ENCODE measurements at places on chromosomes 7 and 10.

DNA sequence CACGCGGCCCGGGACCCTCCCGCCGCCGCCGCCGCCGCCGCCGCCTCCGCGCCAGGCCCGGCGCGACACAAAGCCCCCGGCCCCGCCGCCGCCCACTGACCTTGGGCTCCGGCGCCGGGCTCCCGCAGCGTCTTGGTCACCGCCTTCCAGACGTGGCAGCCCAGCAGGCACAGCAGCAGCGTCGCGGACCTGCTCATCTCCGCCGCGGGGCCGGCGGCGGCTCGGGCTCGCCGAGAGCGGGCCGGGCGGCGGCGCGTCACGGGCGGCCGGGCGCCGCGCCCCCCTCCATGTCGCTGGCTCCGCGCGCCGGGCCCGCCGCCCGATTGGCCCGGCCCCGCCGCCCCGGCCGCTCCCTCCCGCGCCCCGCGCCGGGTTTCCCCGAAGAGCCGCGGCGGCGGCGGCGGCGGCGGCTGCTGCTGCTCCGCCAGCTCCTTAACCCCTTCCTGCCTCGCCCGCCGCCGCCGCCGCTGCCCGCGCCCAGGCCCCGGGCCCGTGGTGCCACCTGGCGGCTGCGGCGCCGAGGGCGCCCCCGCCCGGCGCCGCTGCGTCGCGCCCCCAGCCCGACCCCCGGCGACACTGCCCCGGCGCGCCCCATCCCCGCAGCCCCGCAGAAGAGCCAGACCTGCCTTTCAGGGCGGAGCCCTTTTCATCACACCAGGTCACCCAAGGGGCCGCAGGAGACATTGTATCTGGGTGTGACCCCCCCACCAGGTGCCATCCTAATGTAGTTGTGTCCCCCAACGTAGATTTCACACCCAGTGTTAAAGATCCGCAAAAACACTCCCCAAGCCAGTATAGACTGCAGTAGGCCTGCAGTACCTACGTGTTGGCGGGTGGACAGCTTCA lies at the start of gene FAM171A1:
FAM171A1 (minus strand) TSS at position 434 of the 846 bp plus-strand sequence; CDS start at position 197, 237 bp downstream.
- peak; percentile 39 for DNase-seq

DNA sequence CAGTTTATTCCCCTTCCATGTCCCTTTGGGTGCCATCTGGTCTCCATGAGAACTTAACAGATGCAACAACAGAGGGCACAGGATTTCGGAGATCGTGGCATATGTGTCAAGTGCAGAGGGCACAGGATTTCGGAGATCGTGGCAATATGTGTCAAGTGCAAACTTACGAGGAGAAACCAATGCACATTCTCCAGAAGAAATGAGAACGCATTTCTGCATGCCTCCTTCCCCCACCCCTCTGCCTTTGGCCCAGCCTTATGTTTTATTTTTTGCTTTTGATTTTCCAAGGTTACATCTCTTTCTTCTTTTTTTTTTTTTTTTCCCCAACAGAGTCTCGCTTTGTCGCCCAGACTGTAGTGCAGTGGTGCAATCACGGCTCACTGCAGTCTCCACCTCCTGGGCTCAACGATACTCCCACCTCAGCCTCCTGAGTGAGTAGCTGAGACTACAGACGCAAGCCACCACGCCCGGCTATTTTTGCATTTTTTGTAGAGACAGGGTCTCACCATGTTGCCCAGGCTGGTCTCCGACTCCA lies 586 bp upstream of the ANKRD26 start:
- no peak for DNase-seq

DNA sequence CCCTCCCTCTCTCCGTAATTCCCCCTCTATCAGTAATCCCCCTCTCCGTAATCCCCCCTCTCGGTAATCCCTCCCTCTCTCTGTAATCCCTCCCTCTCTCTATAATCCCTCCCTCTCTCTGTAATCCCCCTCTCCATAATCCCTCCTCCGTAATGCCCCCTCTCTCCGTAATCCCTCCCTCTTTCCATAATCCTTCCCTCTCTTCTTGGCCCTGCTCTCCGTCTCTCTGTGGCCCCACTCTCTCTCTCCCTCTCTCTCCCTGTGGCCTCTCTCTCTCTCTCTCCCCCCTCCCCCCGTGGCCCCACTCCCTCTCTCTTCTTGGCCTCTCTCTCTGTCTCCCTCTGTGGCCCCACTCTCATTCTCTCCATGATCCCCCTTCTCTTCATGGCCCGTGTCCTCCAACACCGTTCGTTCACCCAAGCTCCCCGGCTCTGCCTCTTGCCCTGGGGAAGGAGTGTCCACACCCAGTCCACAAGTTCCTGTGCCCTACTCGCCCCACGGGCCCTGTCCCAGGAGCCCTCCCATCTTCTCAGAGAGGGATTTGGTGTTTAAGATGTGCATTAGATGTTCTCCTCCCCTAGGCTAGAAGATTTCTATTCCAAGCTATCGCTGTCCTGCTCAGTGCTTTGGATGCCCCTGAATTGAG lies 19.8 kb downstream of the SHH start:
- DNase-seq, result no peak

DNA sequence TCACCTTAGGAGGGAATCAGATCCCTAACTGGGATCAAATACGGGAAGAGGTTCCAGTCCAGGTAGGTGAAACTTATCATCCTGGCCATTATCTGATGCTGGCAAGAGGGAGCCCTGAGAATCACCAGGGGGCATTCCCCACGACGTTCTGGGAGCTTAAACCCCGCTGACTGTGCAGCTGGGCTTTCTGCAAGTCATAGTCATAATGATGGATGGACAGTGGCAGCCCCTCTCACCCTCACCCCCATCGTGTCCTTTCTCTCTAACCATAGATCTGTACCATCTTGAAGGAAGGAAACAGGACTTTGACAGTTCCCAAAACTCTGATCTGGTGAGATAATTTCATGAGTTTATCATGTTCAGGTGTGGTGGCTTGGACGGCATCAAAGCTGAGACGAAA lies 50.2 kb downstream of the GATA3 start:
- DNase-seq, result no peak

DNA sequence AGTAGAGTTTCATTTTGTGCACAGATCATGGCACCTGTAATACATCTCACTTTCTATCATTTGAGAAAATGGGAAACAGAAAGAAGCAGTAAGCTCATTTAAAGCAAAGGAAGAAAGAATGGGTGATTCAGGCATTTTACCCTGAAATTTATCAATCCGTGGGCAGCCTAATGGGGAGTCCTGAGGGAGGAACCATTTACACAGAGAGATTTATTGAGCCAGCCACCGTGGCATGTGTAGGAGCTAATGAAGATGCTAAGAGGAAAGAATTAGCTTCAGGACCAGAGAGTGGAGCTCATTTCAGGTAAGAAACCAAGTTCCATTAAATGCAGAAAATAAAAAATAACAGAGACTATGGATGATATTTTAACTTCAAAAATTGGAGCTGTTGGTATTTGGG lies 443.4 kb upstream of the COBL start:
- no peak for DNase-seq

- no peak for DNase-seq
These were observed 24.1 kb downstream of the CFAP46 start for GRCh38 chr10:132918264-132918616.

DNA sequence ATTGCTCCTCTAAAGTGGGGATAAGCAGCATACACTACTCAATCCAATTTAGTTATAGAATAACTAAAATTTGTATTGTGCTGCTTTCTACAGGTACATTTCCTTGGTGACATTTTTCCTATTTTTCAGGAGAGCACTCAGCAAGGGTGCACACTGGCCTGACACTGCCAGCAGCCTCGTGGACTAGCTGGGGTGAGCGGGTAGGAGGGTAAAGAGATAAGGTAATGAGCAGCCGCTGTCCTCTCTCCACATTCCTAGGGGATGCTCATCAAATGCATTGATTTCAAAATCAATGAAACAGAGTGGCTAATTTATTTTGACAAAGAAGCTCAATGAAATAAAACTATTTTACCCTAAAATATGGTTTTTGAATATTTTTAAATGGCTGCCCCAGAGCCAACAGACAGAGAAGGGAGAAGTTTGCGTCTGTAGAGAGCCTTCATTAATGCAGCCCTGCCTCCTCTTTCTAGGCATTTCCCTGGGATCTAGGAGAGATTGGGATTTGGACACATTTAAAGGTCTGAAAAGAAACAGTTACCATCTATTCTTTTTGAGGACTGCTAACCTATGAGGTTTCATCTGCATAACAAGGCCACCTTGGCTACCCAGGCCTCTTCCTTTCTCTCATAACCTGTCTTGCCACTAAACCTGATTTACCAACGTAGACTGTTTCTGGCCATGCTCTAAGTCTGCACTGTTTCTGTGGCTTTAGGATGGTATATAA lies 561.0 kb downstream of the IPMK start:
- DNase-seq, result no peak

GRCh38 chr7:49775065-49775948 lies 1.9 kb downstream of the VWC2 start:
- DNase-seq, result no peak

GRCh38 chr10:89074120-89074519 lies 83.5 kb downstream of the FAS start:
- DNase-seq, result peak; percentile 4

DNA sequence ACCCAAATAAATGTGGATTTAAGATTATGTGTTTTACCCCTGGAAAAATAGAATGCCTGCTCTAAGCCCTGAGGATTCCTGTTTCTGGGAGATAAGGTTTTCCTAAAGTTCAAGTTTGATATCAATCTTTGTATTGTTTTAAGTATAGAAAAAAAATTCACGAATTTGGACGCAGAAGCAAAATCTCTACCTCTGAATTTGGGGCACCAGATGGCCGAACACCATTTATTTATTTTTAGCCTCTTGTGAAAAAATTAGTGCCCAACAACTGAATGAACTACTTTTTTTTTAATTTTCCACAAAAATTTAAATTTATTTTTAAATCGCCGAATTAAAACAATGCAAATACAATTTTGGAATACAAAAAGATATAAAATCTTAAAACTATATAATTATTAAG lies 128.1 kb upstream of the SP4 start:
- no peak for DNase-seq
